GM03348 (cell line): ENCODE measurements at places on chromosomes 11 and 22.

GRCh38 chr22:27880778-27881394, 38.2 kb downstream of the PITPNB start:
- DNase-seq = peak; percentile 51

- DNase-seq = peak; percentile 72
These were observed 79.6 kb downstream of the CELSR1 start for GRCh38 chr22:46457502-46458488.

DNA sequence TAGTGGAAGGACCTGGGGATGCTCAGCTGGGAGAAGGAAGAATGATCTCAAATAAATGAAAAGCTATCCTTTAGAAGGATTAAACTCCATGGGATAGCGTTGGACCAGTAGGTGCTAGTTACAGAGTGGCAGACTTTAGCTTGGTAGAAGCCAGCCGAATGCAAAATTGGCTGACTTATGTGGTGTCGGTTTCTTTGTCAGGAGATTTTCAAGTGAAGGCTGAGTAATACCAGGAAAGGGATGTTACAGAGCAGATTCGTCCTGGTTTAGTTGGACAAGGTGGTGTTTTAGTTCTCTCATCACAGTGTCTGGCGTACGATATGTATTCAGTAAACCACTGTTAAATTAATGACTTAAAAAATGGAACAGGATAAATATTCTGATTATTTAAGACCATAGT, 26.0 kb downstream of the FDX1 start:
- no peak for DNase-seq

DNA sequence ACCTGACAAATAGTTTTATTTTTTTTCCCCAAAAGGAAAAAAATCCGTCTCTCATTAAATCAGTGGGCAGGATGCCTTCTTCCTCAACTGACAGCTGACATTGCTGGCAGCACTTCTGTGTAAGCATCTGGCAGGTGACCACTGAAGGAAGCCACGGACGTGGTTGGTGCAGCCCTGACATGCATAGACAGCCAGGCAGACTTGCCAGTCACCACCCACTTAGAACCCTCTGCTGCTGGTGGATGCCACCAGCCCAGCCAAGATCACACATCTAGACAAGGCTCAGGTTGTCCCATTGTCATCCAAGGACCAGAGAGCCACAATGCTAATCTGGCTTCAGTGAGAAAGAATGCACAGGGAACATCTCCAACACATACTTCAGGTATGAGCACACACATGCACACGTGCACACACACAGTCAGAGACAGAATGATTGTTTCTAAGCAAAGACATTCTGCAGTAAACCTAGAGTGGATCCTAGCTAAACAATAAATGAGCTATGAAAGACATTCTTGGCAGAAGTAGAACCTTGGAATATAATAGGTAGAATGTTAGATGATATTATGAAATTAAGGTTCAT, 49.8 kb upstream of the BMAL1 start:
- no peak for DNase-seq

DNA sequence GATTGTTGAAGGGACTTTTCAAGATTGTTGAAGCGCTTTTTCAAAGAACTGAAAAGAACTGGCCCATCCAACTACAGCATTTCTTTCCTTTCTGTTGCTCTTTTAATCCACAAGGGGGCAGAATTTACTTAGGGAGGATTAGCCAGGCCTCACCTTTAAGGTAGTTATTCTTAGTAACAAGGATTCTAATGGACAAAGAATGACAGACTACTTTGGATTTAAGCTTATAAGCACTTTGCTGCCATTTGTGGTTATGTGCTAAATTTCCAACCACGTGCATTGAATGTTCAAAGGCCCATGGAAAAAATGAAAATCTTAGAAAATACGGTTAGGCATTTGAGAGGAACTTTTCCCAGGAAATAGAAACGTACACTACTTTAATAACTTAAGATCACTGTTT, 49.5 kb upstream of the HSPA8 start:
- peak; percentile 51 for DNase-seq

DNA sequence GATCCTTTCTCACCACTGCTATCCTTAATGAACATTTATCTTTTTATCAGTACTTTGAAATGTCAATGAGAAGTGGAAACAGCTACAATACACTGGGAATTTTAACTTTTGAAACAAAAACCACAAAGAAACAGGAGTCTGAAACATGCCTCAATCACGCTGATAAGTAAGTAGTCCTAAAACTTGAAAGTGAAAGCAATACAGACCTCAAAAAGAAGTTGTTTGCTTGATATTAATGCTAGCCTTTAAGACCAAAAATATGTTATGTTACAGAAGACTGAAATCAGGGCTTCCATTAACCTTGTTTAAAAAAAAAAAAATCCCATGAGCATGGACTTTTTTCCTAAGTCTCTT, 21.3 kb downstream of the PHF21A start:
- peak; percentile 13 for DNase-seq

DNA sequence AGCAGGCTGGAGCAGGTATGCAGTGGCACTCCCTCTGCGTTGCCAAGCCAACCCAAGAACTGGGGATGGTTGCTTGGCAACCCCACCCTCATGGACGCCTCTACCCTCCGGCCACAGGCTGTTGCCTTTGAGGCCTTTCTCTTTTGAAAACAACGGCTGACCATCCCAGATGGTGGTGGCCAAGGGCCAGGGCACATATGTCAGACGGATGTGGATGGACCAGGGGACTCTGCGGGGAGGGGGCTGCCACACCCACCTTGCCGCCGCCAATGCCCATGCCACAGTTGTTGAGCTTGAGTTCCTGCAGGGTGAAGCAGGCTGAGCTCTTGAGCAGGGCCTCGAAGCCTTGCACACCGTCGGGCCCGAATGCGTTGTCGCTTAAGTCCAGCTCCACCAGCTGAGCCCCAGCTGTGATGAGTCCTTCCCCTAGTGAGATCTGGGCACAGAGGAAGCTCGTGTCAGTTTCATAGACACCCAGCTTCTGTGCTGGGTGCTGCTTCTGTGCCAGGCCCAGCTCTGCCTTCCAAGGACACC, 21.5 kb downstream of the RANGAP1 start:
- no peak for DNase-seq

- DNase-seq = no peak
These were observed 88.8 kb downstream of the MRTFA start for GRCh38 chr22:40547729-40548143.

DNA sequence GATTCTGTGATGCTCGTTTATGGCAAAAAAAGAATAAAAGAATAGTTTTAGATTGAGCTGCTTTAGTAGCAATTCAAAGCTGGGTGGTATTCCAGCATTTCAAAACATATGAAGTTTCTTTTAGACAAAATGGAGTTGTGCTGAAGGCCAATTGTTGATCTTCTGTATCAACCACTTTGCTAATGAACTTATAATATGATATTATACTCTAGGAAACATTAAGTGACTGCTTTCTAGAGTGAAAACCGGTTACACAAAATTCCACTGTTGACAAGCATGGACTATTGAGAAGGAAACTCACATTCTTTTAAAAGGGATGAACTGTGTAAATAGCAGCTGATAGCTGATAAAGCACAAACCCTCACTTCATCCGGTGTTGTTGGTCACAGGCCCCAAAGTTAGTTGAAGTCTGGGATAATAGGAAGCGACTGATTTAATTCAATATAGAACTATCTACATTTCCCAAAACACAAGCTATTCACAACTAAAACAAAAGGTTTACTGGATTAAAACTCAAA, 255.1 kb downstream of the CADM1 start:
- no peak for DNase-seq

DNA sequence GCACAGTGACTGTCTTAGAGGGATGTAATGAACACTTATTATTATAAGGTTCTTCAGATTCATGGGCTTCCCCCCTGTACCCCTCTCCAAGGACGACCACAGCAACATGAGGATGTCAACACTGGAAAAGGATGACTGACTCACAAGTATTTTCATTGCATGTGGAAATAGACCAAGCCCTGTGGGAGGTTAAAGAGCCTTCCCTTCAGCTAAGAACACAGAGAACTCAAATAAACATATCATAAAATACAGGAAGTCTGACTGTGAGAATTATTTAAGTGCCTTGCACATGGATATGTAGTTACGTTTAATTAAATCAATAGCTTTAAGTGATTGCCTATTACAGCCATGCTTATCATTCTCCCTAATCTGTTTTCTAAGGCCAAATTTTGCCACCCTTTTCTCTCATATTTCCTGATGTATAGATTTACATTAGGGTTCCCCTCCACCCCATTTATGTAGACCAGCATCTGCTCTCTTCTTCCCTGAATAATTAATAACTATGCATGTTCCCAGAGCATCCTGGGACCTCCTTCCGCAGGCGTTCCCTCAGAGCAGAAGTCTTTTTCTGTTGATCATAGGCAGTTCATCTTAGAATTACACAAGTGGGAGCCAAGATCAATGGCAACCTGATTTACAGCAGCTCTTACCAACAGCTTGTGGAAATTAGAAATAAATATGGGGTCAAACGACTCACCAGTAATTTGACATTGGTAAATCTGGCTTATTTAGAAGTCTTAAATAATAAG, 226.9 kb downstream of the OPCML start:
- DNase-seq = no peak

DNA sequence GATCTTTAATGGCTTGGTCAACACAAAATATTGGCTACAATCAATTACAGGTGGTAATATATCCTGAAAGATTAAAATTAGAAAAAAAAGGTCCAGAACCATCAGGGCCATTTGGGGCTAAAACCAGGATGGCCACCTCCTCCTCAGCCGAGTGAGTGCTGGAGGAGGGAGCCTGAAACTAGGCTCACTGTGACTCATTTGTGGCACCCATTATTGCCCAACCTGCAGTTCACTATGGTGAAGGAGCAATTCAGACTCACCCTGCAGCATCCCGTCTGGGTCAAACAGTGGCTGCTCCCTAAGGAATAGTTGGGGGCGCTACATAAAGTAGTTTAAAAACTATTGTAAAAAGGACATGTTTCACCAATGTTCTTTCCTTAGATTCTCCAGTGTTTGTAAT, 60.7 kb downstream of the GLYATL1 start:
- DNase-seq = no peak

- DNase-seq = peak; percentile 66
These were observed 654.3 kb downstream of the NTM start for GRCh38 chr11:132024587-132025295.

- no peak for DNase-seq
These were observed 37.8 kb upstream of the CELSR1 start for GRCh38 chr22:46574993-46575910.

DNA sequence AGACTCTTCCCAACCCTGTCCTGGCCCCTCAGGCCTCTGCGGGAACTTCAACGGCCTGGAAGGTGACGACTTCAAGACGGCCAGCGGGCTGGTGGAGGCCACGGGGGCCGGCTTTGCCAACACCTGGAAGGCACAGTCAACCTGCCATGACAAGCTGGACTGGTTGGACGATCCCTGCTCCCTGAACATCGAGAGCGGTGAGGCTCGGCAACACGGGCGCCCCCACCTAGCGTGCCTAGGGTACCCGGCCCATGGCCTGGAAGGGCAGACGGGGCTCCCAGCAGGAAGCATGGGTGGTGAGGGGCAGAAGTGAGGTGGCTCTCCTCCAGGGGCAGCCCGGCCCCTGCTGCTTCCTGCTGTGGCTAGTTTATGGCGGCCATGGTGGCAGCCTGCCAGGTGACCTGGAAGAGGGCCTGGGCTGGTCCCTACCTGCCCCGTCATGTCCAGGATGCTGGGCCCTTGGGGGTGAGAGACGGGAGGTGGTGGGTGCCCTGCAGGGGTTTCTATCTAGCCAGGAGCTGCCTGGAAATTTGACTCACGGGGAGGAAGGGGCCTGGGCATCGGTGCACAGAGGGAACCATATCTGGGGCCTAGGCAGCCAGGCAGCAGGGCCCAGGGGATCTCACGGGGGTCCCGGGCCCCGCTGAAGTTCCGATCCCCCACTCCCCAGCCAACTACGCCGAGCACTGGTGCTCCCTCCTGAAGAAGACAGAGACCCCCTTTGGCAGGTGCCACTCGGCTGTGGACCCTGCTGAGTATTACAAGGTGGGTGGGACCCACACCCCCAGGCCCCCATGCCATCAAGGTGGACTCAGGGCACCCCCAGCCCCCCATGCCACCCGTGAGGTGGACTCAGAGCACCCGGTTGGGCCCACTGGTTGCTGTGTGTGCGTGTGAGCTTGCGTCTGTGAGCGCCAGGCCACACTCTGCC, 9.2 kb downstream of the MUC2 start:
- no peak for DNase-seq

- no peak for DNase-seq
These were observed 36.3 kb downstream of the MRE11 start for GRCh38 chr11:94457118-94458029.

GRCh38 chr11:45260071-45260470, 26.1 kb downstream of the SYT13 start:
- DNase-seq = no peak

DNA sequence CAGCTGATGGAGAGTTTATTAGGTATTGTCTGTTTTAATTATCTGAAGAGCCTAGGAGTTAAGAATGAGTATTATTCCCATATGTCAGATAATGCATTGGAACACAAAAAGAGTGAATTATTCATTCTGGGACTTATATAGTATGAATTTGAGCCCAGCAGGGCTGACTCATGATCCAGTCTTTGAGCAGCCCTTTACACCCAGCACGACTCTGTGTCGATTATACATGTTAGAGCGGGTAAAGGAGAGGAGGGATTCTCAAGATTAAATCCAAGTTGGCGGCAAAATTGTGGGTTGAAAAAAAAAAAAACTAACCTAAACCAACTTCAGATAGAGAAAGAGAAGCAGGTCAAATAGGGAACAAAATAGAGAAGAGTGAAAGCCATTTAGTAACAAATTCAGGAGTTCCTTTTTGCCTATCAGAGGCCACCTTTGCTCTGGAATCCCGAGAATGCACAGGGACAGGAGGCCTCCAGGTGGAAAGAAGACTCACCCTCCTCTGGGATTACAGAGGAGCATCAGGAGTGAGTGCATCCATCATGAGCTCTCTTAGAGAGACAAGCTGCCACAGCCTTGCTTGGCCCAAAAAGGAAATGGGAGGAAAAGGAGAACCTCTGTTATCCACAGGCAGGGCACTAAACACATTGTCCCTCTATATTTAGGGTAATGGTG, 3.1 kb downstream of the MRGPRX1 start:
- no peak for DNase-seq

GRCh38 chr22:32587449-32587848, 112.8 kb downstream of the FBXO7 start:
- no peak for DNase-seq

GRCh38 chr22:46350646-46351045, 15.1 kb downstream of the TRMU start:
- no peak for DNase-seq

GRCh38 chr11:21371044-21371443, 701.7 kb downstream of the NELL1 start:
- no peak for DNase-seq
